Stimulated activated CD4-positive, alpha-beta T cell treated with anti-CD3 and anti-CD28 coated beads, Interleukin-15, amount 100 ng/mL, for 1 hour (primary cell): ENCODE measurements at places on chromosomes 13 and 19.

GRCh38 chr13:49292742-49293486 lies 45.2 kb downstream of the CDADC1 start:
- DNase-seq = no peak

DNA sequence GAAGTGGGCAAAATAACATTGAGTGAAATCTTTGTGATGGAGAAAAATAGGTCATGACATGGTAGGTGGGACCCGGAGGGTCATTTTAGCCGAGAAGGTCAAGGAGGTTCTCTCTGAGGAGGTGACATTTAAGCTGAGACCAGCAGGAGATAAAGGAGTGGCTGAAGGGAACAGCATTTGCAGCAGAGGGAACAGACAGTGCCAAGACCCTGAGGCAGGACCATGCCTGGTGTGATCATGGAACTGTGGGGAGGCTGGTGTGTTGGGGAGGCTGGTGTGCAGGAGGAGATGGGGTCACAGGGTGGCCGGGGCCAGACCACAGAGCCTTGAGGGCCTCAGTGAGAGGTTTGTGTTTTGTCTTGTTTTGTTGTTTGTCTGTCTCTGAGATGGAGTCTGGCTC lies 59.4 kb upstream of the KLF2 start:
- no peak for DNase-seq

DNA sequence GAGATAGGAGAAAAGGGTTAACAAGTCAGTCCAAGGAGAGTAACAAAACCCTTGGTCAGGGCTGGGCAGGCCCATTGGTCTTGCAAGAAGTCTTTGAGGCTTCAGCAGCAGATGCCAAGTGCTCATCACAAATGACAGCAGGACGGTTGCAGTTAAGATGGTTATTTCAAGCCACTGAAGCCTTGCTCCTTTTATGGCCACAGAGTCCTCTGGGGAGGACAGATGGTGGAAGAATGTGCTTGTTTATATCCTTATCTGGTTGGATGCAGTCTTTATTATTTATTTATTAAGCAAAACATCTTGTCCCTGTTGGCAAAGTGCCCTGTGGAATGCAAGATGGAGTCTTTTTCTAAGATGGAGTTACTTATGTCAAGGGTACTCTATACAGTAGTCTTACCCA lies 19.2 kb upstream of the ZNF331 start:
- no peak for DNase-seq

- no peak for DNase-seq
These were observed 12.1 kb upstream of the GPR4 start for GRCh38 chr19:45613926-45614725.

DNA sequence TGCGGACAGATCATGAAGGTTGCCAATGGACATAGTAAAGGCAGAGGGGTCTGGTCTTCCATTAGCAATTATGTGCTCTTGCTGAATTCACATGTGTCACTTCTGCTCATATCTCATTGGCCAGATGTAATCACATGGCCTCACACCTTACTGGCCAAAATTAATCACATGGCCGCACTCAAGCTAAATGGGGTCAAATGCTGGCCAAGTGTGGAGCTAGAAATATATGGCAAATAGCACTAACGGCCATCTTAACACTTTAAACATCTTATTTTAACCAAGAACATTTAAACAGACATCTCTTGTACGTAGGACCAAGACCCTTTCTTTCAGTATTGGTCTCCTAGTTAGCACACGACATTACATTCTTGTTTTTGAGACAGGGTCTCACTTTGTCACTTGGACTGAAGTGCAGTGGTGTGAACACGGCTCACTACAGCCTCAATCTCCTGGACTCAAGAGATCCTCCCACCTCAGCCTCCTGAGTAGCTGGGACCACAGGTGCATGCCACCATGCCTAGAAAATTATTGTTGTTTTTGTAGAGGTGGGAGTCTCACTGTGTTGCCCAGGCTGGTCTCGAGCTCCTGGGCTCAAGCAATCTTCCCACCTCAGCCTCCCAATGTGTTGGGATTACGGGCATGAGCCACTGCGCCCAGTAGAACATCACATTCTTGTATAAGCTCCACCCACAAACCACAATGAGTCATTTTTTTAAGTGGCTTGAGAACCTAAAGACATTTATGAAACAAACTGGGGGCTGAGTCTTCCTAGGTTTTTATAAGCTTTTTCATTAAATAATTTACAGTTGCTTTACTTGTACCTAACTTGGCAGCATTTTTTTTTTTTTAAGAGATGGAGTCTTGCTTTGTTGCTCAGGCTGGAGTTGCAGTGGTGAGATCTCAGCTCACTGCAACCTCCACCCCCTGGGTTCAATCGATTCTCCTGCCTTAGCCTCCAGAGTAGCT lies 2.9 kb upstream of the PTOV1 start:
- no peak for DNase-seq

DNA sequence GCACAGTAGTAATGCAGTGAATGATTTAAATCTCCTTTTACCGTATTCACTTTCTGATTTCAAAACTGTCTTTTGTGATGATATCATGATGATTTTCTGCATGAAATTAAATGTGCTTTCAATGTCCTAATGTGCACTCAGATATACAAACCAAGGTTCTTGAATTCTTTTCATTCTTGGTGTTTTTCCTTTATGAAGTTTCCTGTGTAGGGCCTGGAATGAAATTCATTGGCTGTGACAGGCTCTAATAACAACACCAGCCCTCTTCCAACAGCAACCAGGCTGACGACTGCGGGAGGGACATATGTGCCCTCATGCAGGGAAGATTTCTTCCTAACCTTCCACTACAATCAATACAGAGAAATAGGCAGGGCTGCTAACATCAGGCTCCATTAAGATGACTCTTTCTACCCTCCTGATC lies 1052.0 kb downstream of the DIAPH3 start:
- DNase-seq = no peak

DNA sequence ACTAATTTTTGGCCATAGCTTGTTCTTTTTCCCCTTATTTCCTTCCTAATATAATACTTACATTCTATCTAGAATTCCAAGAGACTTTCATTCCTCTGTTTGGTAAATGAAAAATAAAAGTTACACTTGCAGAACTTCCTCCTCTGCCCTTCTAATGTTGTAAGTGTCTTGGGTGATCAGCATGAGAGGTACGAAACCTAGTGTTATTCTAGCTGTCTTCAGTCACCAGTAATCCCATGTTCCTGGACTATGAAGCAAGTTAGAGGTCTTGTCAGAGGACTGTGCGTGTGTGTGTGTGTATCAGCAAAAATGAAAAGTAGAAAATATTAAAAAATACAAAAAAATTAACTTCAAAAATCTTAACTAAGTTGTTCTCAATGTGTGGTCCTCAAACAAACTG lies 307.0 kb downstream of the SPRY2 start:
- DNase-seq = no peak

DNA sequence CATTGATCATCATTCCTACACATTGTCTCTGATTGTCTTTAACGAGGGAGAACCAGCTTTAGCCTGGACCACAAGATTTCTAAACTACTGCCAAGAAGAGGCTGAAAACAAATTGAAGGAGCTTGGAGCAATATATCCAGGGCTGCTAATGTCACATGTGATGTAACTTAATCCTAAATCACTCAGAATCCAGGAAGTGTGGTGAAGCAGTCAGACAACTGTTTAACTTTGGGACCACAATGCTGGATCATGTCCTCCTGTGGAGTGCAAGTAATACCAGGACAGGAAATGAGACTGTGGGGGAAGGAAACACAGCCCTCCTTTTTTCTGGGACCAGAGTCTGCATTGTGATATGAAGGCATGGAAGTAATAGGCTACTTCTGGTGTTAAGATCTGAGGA lies 430.2 kb downstream of the KCTD12 start:
- DNase-seq = no peak

DNA sequence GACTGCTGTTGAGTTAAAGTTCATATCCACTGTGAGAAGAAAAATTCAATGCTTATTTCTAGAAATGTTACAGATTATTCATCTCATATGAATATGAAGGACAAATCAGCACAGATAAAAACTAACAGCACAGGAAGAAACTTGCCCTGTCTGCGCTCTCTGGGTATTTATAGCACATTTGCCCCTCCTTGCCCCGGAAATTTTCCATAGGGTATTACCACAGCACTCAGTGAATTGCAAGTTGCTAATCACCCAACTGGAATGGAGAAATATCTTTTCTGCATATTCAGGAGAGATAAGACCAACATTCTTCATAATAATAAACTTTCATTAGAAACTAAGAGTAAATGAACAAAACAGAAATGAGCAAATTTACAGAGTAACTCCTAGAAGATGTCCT lies 318.0 kb upstream of the KLF12 start:
- DNase-seq = no peak

DNA sequence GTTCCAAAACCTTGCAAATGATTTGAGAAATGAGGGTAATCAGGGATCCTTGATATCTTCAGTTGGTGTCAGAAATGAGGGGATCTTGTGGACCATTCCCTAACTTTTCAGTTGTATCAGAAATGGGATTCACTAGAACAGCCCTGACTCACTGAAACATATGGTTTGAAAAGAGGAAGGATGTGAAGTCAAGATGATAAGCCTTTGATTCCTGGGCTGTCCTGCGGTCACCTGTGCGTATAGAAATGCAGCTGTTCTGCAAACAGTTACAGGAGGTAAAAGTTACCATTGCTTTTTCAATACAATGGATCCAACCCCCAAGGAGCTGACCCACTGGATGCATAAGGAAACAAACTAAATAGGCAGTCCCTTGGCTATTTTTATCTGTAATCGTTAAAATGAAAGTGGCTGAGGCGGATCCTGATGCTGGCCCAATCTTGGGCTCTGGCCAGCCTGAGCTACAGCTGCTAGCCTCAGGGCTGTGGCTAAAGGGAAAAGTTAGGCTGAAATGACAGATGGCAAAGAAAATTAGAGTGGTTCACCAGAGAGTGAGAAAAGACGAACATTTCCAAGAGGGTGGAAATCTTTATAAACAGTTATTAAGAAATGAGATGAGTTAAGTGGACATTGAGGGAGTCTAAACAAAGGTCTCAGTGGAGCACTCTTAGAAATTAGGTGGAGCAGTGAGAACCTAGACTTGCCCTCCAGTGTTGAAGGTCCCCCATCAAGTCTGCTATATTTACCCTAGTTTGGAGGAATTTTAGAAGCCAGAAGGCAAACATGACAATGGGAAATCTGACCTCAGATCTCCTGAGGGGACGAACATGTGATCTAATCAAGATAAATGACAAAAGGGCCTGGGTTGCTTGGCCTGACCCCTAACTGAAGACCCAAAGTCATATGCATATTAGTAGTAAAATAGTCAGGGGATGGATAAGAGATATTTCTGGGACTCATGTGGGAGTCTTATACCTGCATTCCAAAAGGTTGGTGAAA lies 7.6 kb downstream of the SIGLECL1 start:
- no peak for DNase-seq

DNA sequence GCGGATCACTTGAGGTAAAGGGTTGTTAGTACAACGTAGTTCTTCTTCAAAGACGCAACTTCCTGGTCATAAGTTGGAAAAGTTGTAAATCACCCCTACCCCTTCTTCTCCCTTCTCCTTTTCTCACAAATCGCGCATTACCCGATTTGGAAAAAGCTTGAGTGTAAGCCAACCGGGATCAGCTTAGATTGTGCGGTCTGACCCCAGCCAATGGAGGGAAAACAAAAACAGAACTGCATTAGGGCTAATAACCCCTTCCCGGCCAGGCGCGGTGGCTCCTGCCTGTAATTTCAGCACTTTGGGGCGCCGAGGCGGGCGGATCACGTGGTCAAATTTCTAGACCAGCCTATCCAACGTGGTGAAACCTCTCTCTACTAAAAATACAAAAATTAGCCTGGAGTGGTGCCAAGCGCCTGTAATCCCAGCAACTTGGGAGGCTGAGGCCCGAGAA lies 806 bp downstream of the ZNF90 start:
- DNase-seq = no peak

DNA sequence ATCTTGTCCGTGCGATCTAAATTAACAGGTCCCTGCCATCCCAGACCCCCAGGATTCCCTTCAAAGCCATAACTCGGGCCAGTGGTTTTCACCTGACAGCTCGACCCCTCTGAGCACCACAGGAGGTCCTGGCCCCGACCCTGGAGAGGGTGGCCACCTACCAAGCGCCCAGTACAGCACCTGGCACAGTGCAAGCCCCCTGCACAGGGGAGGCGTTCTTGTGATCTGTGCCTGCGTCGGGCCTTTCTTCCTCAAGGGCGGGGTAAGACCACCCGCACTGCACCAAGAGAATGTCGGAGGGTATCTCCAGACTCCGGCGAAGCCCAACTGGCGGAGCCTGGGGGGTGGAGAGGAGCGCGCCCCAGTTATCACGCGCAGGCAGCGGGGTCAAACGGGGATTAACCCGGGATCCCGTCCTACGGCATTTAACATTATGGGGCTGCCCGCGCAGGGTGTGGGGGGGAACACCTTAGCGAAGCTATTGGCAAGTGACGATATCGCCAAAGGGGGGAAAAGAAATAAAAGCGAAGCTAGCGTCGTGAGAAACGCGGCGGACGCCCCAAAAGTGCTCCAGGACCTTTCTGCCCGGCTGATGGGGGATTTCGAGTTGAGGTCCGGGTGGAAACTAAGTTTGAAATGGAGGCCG lies 1.3 kb upstream of the HNRNPL start:
- no peak for DNase-seq

- no peak for DNase-seq
These were observed 119.7 kb upstream of the SOX1 start for GRCh38 chr13:111947026-111947810.

DNA sequence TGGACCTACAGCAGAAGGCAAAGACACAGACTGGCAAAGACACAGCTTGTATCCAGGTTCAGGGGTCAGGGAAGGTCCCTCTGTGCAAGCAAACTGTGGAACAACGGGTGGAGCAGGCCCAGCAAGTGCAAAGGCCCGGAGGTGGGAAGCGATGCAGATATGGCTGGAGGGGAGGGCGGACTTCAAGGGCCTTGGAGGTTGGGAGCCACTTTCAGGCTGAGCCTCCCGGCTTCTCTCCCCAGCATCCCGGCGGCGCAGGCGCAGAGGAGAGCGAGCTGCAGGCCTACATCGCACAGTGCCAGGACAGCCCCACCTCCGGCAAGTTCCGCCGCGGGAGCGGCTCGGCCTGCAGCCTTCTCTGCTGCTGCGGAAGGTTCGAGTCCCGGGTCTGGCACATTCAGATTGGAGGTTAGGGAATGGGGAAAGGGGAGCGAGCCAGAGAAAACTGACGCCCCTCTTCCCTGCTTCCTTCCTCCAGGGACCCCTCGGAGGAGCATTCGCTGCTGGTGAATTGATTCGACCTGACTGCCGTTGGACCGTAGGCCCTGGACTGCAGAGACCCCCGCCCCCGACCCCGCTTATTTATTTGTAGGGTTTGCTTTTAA lies 2.1 kb upstream of the PNPLA6 start:
- no peak for DNase-seq

- no peak for DNase-seq
These were observed 28.2 kb downstream of the CLEC17A start for GRCh38 chr19:14611051-14611450.

- DNase-seq = no peak
These were observed 178.4 kb downstream of the MYO16 start for GRCh38 chr13:108807841-108808240.

GRCh38 chr19:49554701-49555181 lies 25.6 kb downstream of the NOSIP start:
- no peak for DNase-seq
